ENCODE measurements at places on chromosomes 4 and X. TPM values are rescaled to one million over a fixed set of nuclear protein-coding genes. Genes with fewer than 3 reads are reported as not detected.

PPARGC1A gene
- polyA plus RNA-seq = 6.7 TPM

PARM1 gene
- polyA plus RNA-seq = 90.4 TPM

- DNase-seq = peak; percentile 37
Measured at GRCh38 chrX:48648336-48648751, 35.3 kb upstream of the WAS start.

DNA sequence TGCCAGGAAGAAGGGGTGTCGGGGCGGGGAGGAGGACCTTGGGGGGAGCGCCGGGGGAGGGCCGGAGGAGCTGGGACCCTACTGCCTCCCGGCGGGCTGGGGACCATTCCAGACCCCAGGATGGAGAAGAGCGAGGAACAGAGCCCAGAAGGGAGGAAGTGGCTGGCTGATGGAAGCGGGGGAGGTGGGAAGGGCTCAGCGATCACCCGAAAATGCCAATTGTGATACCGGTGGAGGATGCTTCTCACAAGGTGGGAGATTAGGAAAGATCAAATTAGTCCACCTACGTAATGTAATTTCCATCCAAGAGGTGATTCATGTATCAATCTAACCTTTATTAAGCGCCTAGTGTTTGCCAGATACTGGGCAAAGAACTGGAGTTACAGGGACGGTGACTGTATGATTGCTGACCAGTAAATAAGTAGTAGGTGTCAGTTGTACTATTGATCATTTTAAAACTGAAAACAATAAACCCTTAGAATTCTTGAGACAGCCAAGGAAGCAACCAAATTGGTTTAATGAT lies 452 bp upstream of the RAI2 start:
- DNase-seq = no peak

Data from hepatocyte (in vitro differentiated cells).